ENCODE measurements at places on chromosomes 1 and 21.

DNA sequence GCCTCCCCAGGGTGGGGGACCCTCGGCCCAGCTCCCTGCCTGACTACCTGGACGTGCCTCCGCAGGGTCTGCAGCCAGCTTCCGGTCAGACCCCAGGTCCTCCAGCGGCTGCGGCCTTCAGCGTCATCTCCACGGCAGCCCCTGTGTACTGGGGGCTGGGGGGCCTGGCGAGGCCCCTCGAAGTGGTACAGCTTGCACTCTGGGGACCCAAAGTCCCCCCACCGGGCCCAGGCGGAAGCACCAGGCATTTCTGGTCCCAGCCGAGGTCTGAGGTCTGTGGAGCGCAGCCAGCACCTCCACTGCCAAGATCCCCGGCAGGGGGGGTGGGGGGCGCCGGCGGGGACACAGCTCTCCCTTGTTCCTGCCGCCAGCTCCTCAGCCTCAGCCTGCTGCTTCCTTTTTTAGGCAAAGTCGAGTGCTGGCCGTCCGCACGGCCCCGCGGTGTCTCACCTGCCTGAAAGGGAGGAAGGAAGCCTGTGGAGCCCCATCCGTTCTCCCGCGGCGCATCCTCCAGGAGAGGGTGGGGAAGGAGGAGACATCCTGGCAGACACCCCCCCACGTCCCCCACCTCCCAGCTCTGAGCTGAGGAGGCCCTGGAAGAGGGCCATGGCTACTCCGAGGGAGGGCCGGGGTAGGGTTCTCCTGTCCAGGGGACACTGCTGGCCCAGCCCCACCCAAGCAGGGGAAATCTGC, 1.2 kb upstream of the VWA1 start:
- peak; percentile 44 for DNase-seq

DNA sequence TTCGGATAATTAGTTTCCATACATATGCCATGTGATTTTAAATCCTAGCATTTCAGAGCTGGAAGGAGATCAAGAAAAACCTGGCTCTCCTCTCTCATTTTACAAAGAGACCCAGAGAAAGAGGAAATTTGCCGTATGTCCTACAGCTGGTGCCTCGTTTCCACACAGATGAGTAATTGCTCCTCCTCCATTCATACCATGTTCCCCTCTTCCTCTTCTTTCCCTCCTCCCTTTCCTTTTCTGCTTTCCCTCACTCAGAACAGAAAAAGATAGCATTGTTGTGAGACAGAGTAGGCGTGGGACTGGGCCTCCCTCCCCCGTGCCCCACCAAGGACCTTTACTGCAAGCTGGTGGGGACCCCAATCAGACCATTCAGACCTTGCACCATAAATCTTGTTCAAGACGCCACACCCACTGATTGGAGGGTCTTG, 13.7 kb upstream of the SLC44A3 start:
- no peak for DNase-seq

DNA sequence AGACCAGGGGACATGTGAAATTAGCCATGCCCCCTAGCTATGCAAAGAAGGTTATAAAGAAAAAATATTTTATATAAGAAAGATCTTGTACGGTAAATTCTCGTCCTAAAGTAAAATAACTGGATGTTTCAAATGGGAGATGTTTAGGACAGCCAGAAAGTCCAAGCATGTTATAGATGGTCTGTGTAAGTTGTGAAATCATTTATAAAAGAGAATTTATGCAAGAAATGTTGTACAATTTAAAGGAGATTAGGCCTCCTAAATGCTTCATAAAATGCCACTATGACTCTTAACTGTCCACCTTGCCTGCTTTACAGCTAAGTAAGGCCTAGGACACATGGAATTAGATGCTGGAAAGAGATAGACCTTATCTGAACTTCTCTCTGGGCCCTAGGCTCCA, 118.1 kb upstream of the POGK start:
- DNase-seq, result no peak

DNA sequence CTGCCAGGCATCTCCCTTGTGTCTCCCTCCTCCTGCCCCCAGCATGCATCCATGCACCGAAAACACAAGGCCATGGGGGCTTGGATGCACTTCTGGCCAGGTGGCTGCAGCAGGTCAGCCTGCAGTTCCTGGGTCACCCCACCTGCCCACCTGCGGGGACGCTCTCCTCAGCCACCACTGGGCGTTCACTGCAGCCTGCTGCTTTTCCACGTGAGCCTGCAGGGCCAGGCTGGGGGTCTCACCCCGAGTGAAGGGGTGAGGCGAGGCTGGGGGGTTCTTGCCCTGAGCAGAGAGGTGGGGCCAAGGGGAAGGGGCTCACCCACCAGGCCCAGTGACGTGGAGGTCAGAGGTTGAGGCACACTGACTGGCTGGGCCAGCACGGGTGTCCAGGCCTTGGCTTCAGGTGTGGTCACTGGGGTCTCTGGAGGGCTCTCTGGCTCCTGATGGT, 64.6 kb downstream of the WNT9A start:
- no peak for DNase-seq

GRCh38 chr1:59971464-59971911, 44.9 kb upstream of the CYP2J2 start:
- DNase-seq, result peak; percentile 15

DNA sequence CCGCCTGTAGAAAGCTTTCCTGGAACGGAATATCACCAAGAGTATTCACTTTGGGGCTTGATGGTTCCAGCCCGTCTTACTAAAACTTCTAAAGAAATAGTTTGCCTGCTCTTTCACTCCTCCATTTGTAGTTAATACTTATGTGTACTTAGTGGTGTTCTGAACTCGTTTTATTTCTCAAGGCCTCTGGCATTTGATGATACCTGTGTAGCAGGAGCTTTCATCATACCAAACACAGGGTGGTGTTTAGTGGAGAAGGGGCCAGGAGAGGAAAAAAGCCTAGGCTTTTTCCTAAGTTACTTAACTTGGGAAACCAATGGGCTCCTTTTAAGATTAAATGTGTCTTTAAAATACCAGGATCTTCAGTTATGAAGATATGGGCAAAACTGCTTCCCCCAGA, 74.3 kb downstream of the RPS6KA1 start:
- no peak for DNase-seq

DNA sequence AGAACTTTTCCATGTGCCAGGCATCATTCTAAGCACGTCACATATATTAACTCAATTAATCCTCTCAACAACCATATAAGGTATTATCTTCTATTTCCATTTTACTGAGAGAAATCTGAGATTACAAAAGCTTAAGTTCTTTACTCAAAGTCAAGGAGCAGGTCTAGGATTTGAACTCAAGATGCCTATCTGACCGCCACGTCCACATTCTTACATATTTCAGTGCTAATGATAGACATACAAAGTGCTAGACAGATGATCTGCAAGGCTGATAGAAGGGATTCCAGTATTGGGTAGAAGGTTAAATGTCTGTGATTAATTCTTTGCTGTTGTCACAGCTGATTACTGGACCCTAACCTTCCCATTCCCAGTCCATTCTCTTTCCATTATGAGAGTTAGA, 4.4 kb downstream of the ATP5PB start:
- DNase-seq, result no peak

DNA sequence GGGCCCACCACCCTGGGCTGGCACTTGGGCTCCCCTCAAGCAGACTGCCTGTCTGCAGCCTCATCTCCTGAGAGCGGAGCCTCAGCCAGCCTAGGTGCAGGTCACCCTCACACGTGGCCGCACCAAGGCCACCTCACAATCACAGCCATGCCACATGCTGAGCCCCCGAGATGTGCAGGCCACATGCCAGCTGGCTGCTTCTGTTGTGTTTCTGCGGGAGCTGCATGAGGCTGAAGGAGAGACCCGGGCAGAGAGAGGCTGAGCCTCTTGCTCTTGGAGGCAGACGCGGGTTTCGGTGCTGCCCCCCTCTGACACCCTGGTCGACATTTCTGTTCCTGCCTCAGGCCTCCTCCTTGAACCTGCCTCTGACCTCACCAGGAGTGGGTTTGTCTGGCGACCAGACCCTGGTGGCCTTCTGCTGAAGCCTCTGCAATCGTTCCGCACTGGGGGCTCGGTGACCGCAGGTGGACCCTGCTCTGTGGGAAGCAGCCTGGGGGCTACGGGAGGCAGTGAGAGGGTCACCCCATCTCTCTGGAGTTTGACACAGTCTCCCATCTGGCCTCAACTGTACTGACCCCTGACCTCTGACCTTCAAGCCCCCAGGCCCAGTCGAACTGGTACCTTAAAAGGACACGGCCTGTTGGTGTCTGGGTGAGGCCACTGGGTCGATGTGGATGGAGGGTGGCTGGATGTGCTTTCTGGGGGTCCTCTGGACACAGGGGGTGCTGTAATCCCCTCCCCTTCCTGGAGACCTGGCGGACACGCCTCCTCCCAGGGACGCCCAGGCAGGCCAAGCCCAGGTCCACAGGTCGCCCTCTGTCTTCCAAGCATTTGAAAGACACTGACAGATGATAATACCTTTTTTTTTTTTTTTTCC, 13.0 kb upstream of the C1orf174 start:
- DNase-seq, result no peak

DNA sequence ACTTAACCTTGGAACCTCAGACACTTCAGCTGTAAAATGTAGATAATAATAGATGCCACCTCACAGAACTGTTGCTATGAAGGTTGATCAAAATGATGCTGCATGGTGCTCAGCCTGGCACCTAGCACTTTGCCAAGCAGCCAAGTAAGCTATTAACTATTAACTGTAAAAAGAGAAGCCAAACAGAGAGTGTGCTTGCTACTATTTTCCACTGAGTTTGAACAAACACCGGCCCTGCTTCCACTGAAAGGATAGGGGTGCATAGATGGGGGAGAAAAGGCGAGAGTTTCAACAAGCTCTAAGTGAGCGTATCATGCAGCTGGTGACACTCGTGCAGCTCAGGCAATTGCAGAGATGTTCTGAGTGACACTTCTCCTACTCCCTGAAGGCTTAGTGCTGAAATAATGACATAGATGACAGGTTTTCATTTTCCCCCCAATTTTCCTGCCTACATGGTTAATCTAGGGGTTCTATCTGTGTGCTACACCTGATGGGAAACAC, 78.2 kb downstream of the GPR88 start:
- DNase-seq, result no peak

GRCh38 chr1:192477630-192478029, 97.9 kb upstream of the RGS1 start:
- DNase-seq, result peak; percentile 39

- DNase-seq, result no peak
These were observed 98.9 kb downstream of the CSMD2 start for GRCh38 chr1:34066166-34066565.

GRCh38 chr1:88124614-88125013, 559.5 kb upstream of the PKN2 start:
- no peak for DNase-seq

GRCh38 chr1:89990976-89991831, 3.7 kb upstream of the ZNF326 start:
- no peak for DNase-seq

DNA sequence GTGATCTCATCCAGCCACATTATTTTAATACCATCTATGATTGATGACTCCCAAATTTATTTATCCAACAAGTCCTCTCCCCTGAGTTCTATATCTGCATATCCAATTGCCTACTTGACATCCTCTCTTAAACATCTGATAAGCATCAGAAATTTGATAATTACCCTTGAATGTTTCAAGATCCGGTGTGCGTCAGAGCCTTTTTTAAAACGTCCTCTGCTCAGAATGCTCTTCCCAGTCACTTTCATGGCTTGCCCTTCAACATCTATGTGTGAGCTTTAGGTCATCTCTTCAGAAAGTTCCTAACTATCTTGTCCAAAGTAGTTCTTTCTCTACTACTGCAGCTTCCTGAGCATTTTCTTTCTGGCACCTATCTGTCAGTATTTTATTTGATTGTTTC, 364.3 kb downstream of the PLPP3 start:
- DNase-seq, result no peak

- no peak for DNase-seq
These were observed 222.8 kb downstream of the TPR start for GRCh38 chr1:186152227-186152619.

DNA sequence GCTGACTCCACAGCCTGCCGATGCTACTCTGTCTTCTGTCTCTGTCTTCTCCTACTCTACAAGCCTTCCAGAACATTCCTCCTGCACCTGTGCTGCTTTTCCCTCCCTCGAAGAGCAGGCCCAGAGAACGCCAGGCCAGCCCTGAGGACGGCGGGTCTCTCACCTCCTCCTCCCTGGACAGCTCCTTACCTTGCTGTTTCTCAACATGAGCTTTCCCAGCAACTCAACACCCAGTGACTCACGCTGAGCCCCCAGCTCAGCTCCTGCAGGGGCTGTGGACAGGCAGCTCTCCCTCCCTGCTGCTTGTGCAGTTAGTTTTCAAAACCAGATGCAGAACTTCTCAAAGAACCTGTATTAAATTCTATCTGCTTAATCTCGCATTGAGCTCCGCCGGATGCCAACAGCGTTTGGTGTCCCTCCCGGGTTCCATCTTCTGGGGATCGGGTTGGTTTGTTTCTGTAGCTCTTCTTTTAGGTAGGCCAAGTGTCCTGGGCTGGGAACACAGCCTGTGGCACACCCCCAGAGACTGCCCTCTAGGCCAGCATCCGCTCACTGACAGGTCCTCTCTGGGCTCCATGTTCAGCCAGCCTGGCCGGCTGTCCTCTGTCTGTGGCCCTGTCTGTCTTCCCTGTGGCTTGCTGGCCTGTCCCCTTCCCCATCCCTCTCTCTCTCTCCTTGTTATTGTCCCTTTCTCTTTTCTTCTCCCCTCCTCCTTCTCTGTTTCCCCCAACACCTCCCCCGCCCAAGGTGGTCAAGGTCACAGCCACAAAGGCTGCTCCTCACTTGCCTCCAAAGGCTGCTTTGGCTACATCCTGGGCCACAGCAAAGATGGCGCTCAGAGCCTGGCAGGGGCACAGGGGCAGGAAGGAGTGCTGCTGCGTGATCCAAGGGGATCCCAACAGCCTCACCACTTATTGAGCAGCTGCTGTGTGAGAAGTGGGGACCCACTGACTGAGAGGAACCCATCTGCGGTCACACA, 391.0 kb downstream of the MATN1 start:
- DNase-seq, result no peak

GRCh38 chr1:200610846-200611245, 9.7 kb downstream of the KIF14 start:
- DNase-seq, result no peak

DNA sequence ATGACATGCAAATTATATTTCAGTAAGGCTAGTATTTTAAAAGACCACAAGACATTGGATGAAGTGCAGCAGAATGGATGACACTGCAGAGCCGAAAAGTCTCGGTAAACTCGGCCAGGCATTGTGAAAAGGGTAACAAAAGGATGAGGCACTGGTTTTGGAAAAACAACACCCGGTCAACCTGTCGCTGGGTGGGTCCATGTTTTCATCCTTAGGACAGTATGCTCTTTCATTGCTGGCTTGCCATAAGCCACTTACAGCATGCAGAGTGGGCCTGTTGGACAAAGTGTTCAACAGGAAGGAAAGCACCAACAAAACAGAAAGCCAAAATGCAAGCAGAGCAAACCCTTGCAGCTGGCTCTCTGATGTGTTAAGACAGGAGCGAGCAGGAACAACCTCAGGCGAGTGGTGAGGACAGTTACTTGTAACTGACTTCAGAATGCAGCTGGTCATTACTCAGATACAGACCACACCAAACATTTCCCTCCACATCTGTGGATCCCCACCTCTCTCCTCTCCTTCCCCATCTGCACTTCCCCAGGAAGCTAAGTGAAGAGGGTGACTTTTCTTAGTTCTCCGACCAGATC, 2.9 kb upstream of the RCAN1 start:
- DNase-seq, result no peak

GRCh38 chr1:64318428-64318827, 115.0 kb downstream of the UBE2U start:
- DNase-seq, result no peak

- DNase-seq, result no peak
These were observed 90.4 kb downstream of the KCNN3 start for GRCh38 chr1:154779551-154780189.
